ENCODE measurements at places on chromosomes 13 and 19.

DNA sequence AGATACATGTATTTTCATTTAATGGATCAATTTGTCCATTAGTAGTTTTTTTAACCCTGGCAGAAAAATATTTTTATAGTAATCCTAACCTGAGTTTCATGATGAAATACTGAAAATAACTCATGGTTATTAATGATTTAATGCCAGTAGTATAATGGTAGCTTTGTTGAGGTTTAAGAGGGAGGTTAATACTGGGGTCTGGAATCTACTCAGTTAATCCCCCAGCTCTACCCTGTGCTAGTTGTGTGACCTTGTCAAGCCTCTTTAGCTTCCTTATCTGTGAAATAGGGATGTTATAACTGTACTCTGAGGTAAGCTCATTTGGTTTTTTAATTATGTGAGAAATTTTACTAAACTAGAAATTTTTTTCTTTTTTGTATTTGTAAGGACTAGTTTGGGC, 122.5 kb downstream of the TDRD3 start:
- no peak for DNase-seq

- DNase-seq = no peak
Measured at GRCh38 chr13:112053744-112054615, 13.0 kb upstream of the SOX1 start.

DNA sequence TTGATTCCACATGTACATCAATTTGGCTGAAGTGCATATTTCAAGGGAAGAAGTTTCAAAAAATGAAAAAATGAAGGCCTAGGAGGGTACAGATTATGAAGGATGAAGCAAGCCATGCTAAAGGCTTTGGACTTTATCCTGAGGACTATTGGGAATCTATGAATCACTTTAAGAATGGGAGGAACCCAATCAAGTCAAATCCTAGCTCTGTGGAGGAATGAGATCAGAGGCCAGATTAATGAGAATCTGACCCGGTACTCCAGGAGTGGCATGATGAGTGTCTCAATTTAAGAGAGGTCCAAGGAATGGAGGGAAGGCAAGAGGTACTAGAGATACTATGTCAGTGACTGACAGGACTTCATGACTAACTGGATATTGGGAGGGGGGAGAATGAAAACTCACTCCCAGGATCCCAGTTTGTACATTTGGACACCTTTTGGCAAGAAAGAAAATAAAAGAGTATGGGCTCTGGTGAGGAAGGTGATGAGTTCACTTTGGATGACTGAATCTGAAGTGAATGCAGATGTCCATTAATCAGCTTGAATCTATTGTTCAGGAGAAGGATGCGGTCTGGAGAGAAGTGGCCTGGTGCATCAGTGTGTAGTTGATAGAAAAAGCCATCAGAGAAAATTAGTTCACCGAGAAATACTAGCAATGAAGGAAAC, 349.0 kb downstream of the EFNB2 start:
- DNase-seq = no peak

DNA sequence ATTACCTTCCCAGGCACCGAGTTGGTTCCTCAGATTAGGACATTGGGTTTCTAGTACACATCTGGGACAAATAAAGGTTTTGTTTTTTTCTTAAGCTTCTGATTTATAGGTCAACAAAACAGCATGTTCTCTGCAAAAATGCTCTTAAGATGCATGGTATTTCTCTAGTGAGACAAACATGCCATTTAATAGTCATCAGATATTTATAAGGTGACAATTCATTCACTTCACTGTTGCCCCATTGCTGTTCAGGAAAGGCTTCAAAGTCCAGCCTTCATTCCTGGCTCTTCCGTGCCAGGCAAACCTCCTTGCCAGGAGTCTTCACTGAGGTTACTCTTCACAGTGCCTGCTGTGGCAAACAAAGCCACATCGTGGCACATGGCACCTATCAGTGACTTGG, 156.3 kb upstream of the FNDC3A start:
- no peak for DNase-seq

DNA sequence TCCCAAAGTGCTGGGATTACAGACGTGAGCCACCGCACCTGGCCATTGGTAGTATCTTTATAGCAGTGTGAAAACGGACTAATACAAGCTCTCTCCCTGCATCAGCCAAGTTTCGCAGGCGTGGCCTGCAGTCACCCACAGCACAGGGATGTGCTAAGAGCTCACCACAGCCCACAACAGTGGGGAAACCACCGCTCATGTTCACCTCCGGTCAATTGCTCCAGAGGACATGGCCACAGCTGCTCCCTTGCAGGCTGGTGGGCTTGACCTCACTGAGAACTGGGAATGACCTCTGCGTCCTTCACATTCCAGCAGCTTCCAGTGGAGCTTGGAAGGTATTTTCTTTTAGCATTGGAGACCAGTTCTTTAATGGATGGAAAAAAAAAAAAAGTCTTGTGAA, 156.4 kb downstream of the KCTD15 start:
- no peak for DNase-seq

DNA sequence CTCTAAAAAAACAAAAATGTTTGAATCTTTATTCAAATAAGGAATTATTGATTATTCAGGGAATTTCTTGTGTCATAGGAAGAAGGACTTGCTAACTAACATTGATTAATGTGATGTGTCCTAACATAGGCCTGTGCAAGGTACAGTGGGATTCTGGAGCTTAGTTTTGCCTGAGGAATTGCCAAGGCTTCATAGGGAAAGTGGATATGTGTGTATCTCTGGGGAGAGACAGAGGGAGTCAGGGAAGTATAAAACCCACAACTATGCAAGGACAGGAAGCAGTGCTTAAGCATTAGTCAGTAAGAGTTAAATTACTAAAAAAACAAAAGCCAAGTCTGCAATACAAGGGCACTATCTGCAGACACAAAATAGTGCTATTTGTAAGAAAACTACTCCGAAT, 59.6 kb downstream of the WDFY2 start:
- no peak for DNase-seq

DNA sequence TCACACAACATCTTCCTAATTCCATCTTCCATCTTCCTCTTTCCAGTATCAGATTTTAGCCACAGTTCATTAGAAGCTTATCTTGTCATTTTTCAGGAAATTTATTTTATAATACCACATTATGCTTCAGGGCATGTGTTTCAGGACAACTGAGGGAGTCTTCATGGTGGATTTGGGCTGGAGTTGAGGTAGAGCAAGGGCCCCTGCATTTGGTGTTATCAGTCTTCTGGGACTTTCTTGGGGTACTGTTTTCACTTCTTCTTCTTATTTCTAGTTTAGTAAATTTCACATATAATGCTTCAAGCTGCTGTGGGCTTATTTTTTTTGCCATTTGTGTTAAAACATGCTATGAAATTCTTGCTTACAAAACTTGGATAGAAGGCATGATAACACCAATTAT, 188.7 kb downstream of the LHFPL6 start:
- no peak for DNase-seq

DNA sequence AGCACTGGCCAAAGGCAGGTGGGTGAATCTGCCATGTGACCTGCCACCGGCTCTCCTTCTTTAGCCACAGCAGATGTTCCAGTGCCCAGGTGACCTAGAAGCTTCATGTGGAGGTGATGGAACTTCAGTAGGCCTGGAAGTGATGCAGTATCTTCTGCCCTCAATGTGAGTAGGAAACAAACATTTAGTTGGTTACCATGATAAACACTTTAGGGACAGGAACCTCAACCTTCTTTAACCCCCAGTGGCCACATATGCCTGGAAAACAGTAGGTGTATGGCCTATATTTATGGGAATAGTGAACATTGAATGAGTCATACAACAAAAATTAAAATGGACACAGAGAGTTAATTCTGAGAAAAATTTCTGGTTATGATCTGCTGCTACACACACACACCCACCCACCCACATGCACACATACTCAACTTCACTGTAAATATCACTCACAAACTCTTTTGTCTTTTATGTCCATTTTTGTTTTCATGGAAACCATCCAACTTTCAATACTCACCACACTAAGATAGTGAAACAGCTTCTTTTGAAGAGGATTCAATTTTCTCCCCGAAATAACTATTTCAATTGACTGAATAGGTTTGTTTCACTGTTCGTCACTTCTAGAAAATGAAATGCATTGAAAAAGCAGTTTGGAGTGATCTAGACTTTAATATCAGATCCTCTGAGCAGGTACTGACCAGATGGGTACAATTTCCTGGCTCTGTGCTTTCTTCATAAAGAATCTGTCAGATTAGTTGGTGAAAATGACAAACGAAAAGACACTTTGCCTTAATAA, 97.3 kb downstream of the STARD13 start:
- no peak for DNase-seq

DNA sequence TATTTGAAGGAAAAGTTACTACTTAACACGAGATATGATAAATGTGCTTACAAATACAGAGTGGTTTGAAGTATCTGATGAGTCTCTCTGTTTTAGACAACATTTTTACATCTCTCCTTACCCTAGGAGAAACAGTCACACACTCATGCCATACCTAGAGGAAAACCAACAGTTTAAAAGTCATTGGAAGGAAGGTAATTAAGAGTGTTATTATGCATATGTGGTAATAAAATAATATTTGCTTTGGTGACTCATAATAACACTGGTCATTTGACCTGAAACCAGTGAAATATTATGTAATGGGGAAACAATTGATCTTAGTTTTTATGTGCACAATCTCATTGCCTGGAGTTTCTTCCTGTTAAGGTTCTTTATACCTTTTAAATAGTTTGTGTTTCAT, 136.9 kb upstream of the SOX21 start:
- DNase-seq = no peak
